HT1080 (cell line): ENCODE measurements at places on chromosomes 6 and 20.
A peak's percentile ranks its signal among the peaks of the same experiment; 100 is the strongest.

GRCh38 chr6:98847779-98848538 lies 13.6 kb downstream of the POU3F2 start:
- no peak for DNase-seq

DNA sequence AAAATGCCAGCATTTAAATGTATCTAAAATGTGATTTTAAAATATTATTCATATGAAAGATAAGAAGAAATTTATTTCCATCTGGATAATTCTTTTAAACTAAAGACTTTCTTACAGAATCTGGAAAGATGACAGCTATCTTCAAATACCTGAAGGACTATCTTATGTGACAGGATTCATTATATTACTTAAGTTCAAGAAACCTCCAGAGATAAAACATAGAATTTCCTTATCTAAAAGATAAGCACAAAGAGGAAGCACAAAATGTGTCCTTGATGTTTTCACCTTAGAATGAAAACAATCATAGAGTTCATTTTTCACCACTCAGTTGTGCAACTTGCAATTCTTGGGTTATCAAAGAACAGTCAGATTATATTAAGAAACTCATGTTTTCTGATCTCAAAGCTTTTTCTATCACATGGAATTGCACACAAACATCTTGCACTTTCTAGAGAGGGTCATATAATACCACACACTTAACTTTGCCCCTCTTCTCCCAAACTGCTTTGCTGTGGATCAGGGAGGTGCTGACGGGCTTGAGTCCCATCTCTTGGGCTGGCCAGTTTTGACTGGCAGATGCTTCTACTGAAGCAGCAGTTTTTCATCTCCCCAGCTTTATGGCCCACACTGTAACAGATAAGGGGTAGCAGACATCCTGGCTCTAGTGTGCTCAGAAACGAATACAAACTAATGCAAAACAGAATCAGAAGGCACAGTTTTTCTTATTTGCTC lies 467.4 kb downstream of the CDC5L start:
- DNase-seq, result no peak

GRCh38 chr20:17642404-17643269 lies 39.4 kb downstream of the RRBP1 start:
- no peak for DNase-seq

DNA sequence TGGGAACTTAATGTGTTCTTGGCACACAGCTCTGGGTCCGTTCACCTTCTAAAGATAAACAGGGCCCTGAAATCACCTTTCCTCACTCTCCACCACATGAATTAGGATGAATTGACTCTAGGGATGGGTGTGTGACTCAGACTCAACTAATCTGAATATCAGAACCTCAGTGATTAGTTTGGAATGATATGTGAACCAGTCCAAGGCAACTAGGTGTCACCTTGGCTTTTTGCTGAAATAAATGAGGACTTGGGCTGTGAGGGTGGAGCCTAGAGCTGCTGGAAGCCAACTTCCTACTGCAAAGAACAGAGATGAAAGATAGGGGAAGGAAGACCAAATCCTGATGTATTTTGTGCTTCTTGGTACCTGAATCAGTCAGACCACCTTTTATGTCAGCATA lies 132.0 kb upstream of the RNF24 start:
- DNase-seq, result no peak

- DNase-seq, result peak; percentile 31
Observed at GRCh38 chr6:130906736-130907381, 79.7 kb downstream of the SMLR1 start.

- no peak for DNase-seq
Observed at GRCh38 chr6:127494240-127494767, 24.8 kb downstream of the MTCL3 start.
